ENCODE measurements at places on chromosomes 13 and 19.

GRCh38 chr19:30374539-30374864 lies 2.3 kb downstream of the ZNF536 start:
- DNase-seq: no peak

DNA sequence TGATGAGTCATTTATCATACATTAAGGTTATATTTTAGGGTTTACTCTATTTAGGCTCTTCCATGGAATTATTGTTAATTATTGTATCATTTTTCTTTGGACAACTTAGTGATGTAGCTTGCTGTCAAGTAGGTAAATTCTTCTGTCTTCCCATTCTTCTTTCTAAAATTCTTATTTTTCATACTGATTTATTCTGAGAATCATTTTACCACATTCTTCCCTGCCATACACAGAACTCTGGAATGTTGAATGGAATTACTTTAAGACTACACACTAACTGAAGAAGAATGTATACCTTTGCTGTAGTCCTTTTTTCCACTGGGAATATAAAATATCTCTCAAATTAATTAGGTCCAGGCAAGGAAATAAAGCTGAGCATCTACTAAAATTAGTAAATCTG lies 24.5 kb upstream of the SLC7A1 start:
- DNase-seq: no peak

GRCh38 chr13:76822698-76823267 lies 63.4 kb downstream of the KCTD12 start:
- no peak for DNase-seq

- no peak for DNase-seq
These were observed 115.5 kb downstream of the FGF14 start for GRCh38 chr13:102286326-102286725.

DNA sequence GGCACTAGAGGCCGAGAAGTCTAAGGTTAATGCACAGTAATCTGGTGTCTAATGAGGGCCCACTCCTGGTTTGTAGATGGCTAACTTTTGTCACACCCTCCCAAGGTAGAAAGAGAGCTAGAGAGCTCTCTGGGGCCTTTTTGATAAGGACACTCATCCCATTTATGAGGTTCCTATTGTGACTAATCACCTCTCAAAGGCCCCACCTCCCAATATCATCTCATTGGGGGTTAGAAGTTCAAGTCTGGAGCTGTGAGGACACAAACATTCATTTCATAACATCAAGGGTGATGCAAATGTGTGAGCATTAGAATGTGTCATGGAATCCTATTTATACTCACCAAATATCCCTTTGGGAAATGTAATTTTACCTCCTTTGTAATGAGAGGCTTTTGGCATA lies 79.2 kb upstream of the SLC10A2 start:
- DNase-seq: no peak

GRCh38 chr13:97574926-97575325 lies 141.0 kb downstream of the RAP2A start:
- no peak for DNase-seq

DNA sequence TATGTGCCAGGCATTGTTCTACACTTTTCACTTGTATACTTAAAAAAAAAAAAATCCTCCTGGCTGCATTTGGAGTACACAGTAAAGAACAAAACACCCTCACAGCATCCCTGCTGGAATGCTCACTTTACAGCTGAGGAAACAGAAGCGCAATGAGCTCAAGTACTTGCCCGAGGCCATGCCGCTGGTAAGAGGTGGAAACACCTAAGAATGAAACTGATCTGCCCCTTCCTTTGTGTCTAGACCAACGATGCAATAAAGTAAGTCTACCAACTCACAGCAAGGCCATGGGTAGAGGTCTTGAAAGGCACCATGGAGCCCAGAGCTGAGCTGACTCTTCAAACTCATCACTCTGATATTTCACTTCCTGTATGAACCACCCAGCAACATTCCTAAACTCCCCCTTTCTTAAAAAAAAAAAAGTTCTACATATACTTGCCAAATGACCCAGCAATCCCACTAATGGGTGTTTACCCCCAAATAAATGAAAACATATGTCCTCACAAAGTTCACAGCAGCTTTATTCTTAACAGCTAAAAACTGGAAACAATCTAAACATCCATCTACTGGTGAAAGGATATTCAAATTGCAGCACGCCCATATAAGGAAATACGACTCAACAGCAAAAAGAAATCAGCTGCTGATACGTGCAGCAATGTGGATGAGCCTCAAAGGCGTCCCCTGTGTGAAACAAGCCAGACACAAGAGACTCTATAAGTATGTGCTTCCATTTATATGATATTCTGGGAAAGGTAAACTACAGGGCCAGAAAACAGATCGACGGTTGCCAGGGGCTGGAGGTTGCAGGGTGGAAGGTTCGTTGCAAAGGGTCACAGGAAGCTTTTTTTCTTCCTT lies 236.6 kb upstream of the MAB21L1 start:
- DNase-seq: no peak

DNA sequence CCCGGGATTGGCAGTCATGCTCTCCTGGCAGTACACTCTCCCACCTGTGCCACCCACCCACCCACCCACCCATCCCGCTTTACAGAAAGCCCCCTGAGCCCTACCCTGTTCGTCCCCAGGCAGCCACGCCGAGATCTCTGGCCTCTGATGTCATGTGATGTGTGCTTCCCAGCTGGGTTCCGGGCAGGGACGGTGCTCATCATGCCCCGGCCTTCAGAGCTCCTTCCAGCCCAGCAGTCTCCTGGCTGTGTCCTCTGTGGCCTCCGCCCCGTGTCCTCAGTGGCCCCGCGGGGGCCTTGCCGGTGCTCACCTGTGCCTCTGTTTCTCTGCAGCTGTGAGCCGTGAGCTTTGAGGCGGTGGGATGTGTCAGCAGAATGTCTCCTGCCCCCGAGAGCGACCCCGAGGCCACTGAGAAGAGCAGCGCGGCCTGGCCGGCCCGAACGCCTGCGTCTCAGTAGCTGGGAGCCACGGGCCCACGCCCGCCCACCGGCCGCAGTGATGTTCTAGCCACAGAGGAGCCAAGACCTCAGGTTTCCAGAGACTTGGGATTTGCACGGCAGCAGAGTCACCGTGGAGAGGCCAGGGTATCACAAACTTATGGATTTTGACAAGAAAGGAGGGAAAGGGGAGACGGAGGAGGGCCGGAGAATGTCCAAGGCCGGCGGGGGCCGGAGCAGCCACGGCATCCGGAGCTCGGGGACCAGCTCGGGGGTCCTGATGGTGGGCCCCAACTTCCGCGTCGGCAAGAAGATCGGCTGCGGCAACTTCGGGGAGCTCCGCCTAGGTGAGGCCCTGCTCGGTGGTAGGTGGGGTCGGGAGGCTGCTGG lies 28.4 kb downstream of the CSNK1G2 start:
- no peak for DNase-seq

DNA sequence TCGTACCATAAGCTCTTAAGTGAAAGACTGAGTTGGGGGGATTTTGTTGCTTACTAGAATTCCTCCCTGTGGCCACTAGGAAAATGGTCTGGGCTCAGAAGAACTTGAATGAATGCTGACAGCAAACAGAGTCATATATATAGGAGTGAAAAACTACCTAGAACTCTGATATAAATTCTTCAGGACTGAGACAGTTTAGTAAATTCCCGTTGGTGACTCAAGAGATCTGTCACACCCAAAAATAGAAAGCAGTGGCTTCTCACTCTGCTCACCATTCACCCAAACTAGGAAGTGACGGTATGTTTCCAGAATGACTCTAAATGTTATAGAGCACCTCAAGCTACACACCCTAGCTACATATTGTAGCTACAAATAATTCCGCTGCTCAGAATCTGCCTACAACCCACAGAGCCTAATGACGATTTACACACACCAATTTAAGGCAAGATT lies 116.2 kb downstream of the TBC1D4 start:
- no peak for DNase-seq

DNA sequence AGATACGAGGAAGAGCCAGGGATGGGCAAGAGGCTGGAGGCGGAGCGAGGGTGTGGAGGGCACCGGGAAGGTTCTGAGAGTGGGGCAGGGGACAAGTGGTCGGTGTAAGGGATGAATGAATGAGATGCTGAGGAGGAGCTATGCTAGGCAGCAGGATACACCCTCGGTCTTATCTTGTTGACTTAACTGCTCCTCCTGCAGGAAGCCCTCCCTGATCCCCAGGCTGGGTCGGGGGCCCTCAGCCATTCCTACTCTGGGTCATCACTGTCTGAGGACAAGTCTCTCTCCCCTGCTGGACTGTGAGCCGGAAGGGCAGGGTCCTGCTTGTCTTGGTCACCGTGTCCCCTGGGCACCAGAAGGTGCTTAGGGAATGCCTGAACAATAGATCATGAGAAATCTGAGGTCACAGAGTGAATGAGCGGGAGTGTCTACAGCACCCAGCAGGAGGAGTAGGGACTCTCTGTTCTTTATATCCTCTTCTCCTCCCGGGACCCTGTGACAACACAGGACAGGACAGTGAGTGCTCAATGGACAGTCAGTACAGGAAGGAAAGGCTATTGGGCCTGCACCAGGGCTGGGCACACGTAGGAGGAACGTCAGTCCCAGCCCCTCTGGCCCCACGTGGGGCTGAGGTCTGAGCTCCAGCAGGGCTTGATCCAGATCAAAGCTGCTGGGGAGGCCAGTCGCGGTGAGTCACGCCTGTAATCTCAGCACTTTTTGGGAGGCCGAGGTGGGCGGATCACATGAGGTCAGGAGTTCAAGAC lies 6.5 kb downstream of the NKPD1 start:
- no peak for DNase-seq

- DNase-seq: peak; percentile 33
These were observed 28.5 kb upstream of the NPAS1 start for GRCh38 chr19:46990991-46991676.

GRCh38 chr19:12745166-12745897 lies 6.3 kb upstream of the BEST2 start:
- DNase-seq: no peak

DNA sequence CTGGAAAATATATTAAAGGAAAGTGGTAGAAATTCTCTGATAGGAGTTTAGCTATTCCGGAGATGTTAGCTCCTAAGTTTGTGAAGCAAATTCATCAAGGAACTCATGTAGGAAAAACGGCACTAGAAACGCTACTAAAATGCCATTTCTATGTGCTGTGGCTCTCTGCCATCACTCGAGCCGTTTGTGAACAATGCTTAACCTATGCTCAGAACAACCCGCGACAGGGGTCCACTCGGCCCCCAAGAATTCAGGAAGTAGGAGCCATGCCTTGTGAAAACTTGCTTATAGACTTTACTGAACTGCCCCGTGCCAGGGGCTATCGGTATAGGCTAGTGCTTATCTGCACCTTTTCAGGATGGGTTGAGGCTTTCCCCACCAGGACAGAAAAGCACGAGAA lies 14.2 kb upstream of the SLC15A1 start:
- no peak for DNase-seq

GRCh38 chr13:98184792-98185191 lies 7.7 kb upstream of the RNF113B start:
- DNase-seq: no peak

DNA sequence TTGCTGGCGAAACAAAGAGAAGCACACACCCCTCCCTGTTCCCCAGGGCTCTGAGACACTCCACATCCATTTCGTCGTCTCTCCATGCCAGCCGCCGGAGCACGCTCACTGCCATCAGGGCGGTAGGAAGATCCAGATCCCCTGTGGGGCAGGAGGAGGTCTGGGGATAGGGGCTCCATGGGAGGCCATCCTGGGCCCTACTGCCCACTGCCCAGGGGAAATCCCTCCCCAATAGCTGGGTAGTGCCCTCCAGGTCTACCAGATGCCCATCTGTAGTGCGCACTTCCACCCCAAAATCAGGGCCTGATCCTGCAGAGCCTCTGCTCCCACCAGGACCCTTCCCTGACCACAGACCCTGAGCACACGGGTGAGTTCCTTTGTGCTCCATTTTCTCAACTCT lies 80.3 kb downstream of the EFNB2 start:
- DNase-seq: no peak

DNA sequence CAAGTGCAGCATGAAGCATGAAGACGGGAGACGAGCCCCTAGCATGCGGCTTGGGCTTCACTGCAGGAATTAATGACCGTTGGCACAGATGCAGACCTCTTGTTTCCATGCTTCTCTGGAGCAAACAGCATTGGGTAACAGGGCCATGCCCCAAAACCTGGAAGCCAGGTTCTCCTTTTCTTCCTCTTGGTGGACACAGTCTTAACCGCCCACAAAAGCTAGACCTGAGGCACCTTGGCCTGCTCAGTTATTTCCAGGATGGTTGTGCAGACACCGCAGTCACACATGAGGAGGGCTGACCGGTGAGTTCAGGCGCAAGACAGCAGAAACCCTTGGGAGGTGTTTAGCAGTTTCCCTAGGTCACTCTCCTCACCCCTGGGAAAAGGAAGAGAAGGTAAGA lies 133.9 kb upstream of the GJB6 start:
- DNase-seq: no peak

GRCh38 chr19:41575998-41576397 lies at the start of gene CEACAM21:
CEACAM21 (plus strand) TSS chr19:41576166; CDS start chr19:41576275, 109 bp downstream.
- DNase-seq: no peak

DNA sequence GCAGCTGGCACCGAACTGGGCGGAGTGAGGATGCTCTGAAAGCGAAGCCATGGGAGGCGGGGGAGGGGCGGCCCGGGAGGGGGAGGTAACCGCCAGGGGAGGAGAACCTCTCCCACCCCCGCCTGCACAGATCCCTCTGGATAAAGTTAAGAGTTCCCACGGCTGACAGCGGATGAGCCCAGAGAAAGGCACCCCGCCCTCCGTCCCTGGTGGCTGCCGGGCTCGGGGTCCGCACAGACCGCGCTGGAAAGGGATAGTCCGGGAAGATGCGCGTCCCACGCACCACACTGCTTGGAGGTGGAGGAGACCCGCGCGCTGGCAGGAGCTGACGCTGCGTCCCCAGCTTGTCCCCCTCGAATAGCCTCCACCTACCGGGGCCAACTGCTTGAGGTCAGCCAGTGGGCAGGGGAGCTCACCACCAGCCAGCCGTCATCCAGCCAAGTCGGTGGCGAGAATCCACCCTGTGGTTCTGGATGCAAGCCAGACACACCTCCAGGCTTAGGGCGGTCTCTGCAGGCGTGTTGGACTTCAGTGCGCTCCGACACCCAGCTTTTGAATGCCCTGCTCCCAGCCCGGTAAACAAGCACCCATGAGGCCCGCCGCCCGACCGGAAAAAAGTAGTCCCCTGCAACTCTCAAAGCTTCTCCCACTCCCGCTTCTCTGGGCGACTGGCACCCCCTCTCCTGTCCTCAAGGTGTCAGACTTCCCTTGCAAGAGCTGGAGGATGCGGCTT lies at the start of gene TRPC4:
Gene TRPC4 (minus strand): TSS at position 17 of the 733 bp plus-strand sequence. CDS start 86,439 bp downstream, outside the sequence.
- peak; percentile 4 for DNase-seq

DNA sequence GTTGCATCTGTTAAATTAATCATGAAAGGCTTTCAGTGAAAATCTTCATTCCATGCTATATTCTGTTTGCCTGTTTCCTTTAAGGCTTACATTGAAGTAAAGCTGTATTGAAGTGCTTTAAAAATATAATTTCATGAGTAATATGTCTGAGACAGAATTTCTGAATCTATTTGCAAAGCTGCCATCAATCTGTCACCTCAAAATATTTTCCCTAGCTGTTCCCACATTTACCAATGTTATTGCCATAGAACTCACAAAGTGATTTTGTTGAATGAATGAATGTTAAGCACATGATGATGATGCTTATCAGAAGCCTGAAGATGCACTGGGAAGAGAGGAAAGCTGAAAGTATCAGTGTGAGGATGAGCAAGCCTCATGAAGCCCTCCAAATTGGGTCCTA lies 115.8 kb downstream of the NHLRC3 start:
- DNase-seq: no peak

Measured in NCI-H187 (cell line).